SHP77 (cell line): ENCODE measurements at places on chromosomes 16 and 17.

GRCh38 chr17:1082579-1082978 is 85.7 kb downstream of the TIMM22 start:
- DNase-seq = no peak

DNA sequence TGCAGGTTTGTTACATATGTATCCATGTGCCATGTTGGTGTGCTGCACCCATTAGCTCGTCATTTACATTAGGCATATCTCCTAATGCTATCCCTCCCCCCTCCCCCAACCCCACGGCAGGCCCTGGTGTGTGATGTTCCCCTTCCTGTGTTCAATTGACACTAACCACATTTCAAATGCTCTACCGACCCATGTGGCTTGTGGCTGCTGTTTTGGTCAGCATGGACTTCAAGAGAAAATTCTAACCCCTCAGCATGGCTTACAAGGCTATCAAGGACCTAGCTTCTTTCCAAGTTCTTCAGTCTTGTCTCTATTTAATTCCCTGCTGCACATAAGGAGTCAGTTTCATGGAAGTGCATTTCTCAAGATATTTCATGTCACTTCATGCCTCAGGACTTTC is 52.9 kb downstream of the MMD start:
- no peak for DNase-seq

DNA sequence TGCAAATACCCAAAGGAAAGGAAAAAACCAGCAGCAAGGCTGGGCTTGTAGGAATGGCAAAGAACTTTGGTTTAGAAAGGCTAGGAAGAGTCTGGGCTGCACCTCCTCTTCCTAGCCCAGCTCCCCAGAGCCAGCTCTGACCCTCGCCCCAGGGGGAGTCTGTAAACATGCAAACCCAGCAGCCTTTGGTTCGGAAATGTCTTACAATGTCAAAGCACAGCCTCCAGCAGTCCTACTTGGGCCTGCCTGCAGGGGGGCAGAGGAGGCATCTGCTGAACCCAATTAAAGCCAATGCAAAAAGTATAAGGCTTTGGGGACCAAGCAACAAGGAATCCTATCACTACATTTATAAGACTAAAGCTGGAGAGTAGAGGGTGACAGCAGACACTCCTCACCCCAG is 5.0 kb upstream of the FTSJ3 start:
- no peak for DNase-seq

- peak; percentile 60 for DNase-seq
Measured at GRCh38 chr17:21019976-21020586, 22.7 kb downstream of the USP22 start.

DNA sequence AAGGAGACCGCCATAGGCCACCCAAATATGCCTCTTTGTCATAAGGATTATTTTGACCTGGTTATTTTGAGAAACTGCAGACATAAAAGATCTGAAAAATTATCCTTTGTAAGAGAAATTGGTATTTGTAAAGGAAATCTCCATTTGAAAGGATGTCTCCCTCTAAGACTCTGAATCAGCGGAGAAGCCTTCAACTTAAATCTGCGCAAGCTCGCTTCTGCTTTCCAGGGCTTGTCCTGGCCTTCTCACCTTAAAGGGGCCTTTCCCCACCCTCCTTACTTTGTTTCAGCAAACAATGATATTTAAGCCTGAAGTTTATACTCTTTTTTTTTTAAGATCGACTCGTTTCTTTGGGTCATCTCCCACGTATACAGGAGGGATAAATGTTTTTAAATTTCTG is 34.5 kb downstream of the HSBP1 start:
- DNase-seq = no peak
